ENCODE measurements at places on chromosomes 2 and 18. TPM values are rescaled to one million over a fixed set of nuclear protein-coding genes. Genes with fewer than 3 reads are reported as not detected.

GRCh38 chr18:10168477-10168876, 254.7 kb downstream of the VAPA start:
- DNase-seq, result no peak

DNA sequence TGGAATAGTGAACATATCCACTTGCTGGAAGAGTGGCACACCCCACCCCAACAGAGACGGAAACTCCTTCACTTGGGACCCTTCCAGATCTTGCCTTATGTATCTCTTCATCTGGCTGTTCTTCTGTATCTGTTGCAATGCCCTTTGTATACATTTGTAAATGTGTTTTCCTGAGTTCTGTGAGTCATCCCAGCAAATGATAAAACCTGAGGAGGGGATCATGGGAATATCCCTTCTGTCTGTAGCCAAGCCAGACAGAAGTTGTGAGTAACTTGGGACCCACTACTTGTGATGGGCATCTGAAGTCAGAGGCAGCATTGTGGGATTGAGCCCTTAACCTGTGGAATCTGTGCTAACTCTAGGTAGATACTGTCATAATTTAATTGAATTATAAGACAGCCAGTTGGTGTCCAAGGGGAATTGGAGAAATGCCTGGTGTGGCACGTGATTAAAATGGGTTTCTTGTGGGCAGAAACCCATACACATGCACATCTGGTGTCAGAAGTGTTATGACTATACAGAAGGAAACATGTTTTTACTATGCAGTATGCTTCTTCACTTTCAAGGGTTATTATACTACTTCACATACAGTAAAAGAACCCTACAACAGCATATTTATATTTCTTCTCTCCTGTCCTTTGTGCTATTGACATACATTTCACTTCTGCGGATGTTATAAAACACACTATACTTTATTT, 32.3 kb upstream of the TMEM247 start:
- DNase-seq, result no peak

- no peak for DNase-seq
These were observed 94.3 kb downstream of the TNS1 start for GRCh38 chr2:217908544-217908943.

DNA sequence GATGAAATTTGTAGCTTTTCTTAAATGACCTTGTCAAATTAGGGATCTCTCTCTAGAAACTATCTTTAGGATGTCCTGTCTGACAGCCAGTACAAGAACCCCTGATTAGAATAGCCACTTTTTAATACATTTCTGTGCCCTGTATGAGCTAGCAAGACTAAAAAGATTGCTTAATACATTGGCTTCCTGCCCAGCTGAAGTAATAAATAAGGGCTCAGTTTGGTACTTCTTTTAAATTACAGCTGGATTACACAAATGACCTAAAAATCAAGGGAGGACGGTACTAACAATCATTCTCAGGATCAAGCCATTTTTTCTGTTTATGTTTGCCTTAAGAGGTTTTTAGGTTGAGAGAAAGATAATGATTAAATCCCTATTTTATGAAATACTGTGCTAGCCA, 11.6 kb upstream of the OLA1 start:
- peak; percentile 36 for DNase-seq

- no peak for DNase-seq
These were observed 102.3 kb upstream of the NEUROD1 start for GRCh38 chr2:181782660-181783059.

- no peak for DNase-seq
These were observed 223.2 kb downstream of the PMAIP1 start for GRCh38 chr18:60123031-60123430.

GRCh38 chr2:75022516-75022915, 64.1 kb downstream of the POLE4 start:
- DNase-seq, result no peak

GRCh38 chr2:96186562-96186961, 22.1 kb downstream of the STARD7 start:
- no peak for DNase-seq

- DNase-seq, result no peak
These were observed 164.8 kb upstream of the SYT4 start for GRCh38 chr18:43442131-43442530.

- no peak for DNase-seq
These were observed 21.1 kb downstream of the PER2 start for GRCh38 chr2:238267341-238267710.

DNA sequence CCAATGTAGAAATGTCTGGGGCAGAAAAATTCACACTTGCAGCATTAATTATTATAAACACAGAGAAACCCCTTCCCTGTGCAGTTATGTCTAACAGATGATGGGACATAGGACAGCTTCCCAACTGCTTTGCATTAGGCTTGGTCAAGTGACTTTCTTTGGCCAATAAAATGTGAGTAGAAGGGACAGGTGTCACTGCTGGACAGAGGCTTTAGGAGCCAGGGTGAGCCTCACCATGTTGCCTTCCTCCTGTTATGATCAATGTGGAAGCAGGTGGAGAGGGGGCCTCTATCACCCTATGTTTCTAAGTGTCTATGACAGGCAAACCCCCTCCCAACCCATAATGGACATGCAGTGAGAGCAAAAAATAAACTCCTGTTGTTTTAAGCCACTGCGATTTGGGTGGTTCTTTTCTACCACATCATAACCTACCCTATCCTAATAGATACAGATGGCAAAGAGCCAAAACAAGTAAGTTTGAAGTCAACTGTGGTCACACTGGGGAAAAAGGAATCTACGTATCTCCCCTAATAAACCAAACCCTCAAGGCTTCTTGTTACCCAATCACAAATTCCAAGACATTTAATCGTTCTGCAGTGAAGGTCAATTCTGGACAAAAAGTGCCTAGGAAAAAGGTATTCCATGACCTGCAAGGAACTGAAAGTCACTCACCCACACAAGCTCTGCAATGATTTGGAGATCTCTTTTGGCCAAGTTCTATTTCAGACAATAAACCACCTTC, 28.6 kb upstream of the POU3F3 start:
- no peak for DNase-seq

- DNase-seq, result no peak
These were observed 2.9 kb upstream of the KCNG2 start for GRCh38 chr18:79794846-79795245.

- DNase-seq, result no peak
These were observed 62.2 kb upstream of the PMAIP1 start for GRCh38 chr18:59837586-59837985.

The SERPINB2 gene
- total RNA-seq, result 1.9 TPM

The MMADHC gene
- 132 TPM for total RNA-seq

The DSG1 gene
- not detected for total RNA-seq
